Kidney epithelial cell (primary cell): ENCODE measurements at places on chromosomes 16 and 17. TPM values are rescaled to one million over a fixed set of nuclear protein-coding genes. Genes with fewer than 3 reads are reported as not detected.

KRT33A gene
- total RNA-seq, result not detected in 2 replicates

ATP1B2 gene
- total RNA-seq, result not detected in 2 replicates

NOD2 gene
- total RNA-seq, result 0.07 and 0.46 TPM in 2 replicates

STX1B gene
- 0.07 and 0.29 TPM in 2 replicates for total RNA-seq

MEOX1 gene
- 0.62 and 2.6 TPM in 2 replicates for total RNA-seq

CLEC18C gene
- 19.6 and 28.9 TPM in 2 replicates for total RNA-seq

TBCD gene
- 69.6 and 79.6 TPM in 2 replicates for total RNA-seq

WIPI1 gene
- 49.9 and 90.6 TPM in 2 replicates for total RNA-seq

DNA sequence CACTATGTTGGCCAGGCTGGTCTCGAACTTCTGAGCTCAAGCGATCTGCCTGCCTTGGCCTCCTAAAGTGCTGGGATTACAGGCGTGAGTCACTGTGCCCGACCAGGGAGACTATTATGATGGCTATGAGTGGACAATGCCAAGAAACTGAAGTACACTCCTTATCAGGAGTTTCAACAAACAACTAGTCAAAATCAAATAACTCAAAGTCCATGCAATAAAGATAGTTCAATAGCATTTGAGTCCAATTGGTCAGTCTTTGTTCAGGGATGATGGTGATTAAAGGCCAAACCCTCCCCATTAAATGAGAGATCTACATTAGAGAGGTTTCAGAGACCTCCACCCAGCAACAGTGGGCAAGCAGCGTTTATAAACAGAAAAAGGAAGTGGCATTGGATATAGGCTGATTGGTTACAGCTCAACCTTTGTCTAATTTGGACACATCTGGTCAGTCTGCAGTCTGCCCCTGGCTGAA is 8.0 kb downstream of the CHST5 start:
- DNase-seq, result no peak

GRCh38 chr17:69058165-69058564 is 2.6 kb downstream of the ABCA9 start:
- no peak for DNase-seq

GRCh38 chr16:69894676-69895075 is 56.5 kb upstream of the CLEC18A start:
- no peak for DNase-seq

DNA sequence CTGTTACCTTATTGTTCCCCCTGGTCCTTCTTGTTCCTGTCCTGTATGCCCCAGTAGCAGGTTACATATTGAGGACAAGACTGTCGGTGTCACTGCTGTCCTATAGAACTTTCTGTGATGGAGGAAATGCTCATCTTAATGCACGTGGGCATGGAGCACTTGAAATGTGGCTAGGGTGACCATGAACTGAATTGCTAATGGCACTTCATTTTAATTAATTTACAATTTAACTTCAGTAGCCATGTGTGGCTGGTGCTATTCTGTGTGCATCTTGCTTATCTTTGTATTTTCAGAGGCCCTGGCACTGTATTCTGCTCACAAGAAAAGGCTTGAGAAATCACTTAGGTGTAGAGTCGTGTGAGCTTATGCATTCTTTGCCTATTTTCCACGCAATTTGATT is 125.2 kb downstream of the MSI2 start:
- no peak for DNase-seq

- no peak for DNase-seq
Measured at GRCh38 chr17:66025551-66025950, 166.4 kb downstream of the CEP112 start.

DNA sequence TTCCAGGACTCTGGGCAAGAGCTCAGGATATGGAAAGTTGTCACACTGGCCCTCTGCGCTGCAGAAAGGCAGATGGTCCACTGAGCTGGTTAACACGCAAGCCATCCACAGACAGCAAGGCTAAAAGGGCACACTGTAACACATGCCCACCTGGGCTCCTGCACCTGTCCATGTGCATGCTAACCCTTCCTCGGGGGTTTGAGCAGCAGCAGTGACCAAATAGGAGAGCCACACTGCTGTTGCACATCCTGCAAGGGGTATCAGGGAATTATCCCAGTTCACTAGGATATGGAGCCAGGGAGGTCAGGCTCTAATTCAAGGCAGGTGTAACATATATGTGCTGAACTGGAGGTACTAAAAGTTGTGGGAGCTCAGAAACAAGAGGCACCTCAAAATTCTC is 471.0 kb upstream of the CDH5 start:
- no peak for DNase-seq

- no peak for DNase-seq
Measured at GRCh38 chr17:54620399-54620978, 280.2 kb upstream of the TOM1L1 start.

DNA sequence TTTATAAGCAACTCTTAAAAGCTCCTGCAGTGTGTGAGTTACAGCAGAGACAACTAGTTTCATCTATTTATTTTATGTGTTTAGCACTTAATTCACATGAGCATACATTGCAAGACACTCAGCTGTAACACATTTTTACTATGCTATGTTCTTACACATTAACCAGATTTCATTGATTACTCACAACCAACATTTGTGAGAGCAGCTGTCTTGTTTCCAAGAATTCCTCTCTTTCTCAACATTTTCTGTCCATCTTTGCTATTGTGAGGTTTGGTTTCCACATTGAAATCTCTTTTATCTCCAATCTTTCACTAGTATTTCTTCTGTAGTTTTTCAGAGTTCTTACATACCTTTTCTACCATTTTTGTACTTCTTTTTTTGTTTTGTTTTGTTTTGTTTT is 51.2 kb downstream of the COPRS start:
- no peak for DNase-seq

GRCh38 chr16:17343728-17344127 is 127.0 kb downstream of the XYLT1 start:
- DNase-seq, result no peak

DNA sequence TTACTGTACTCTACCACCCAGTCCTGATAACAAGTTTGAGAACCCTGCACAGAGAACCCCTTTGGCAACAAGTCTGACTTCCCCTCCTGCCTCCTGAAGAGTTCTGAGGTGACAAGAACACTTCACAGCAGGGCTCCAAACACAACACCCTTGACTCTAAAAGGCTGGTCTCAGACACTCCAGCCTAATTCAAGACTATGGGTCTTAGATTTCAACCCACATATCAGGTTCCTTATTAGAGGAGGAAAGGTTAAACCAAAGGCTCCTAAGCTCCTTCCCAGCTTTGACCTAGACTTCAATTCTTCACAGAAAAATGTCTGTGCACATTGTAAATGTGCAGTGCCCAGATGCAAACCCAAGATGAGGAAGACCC is 23.0 kb downstream of the RANBP10 start:
- no peak for DNase-seq

GRCh38 chr17:34504814-34505484 is 74.4 kb upstream of the TMEM132E start:
- DNase-seq, result no peak

DNA sequence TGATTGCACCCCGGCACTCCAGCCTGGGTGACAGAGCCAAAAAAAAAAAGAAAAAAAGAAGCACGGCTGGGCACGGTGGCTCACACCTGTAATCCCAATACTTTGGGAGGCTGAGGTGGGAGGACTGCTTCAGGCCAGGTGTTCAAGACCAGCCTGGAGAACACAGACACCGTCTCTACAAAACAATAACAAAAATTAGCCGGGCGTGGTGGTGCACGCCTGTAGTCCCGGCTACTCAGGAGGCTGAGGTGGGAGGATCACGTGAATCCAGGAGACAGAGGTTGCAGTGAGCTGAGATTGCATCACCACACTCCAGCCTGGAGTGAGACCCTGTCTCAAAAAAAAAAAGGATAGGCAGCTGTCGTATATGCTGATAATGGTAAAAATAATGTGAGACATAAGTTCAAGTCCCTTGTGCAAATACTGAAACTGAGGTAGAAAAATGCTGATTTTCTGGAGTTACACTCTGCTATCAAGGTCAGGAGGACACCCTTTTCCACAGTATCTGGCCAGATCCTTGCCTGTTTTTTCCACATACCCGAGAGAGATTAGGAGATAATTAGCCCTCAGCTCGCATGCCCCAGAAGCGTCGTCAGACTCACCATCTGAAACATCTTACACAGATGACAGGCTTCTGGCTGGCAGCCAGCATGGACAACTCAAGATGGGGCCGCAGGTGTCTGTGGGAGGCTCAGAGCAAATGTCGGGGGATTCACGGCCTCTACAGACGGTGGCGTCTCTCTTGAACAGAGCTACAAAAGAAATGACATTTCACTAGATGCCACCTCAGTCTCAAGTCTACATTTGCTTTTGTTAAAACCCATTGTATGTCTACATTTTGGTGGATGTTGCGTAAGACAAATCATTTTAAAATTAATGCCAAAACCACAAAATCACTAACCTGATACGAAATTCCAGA is 36.8 kb downstream of the WDR45B start:
- no peak for DNase-seq
